ENCODE measurements at places on chromosomes 5 and 9. TPM values are rescaled to one million over a fixed set of nuclear protein-coding genes. Genes with fewer than 3 reads are reported as not detected.

- no peak for DNase-seq
These were observed 3.5 kb downstream of the SPOUT1 start for GRCh38 chr9:128825923-128826700.

The FSD1L gene
- total RNA-seq = 11.8 TPM

GRCh38 chr5:419970-420369 is 23.0 kb upstream of the EXOC3 start:
- no peak for DNase-seq

The LEAP2 gene
- total RNA-seq = 5.3 TPM

GRCh38 chr9:107739601-107740082 is 250.1 kb upstream of the KLF4 start:
- peak; percentile 45 for DNase-seq

GRCh38 chr5:83586874-83587776 is 115.6 kb downstream of the VCAN start:
- no peak for DNase-seq

The PTGS1 gene
- total RNA-seq = 22.9 TPM

DNA sequence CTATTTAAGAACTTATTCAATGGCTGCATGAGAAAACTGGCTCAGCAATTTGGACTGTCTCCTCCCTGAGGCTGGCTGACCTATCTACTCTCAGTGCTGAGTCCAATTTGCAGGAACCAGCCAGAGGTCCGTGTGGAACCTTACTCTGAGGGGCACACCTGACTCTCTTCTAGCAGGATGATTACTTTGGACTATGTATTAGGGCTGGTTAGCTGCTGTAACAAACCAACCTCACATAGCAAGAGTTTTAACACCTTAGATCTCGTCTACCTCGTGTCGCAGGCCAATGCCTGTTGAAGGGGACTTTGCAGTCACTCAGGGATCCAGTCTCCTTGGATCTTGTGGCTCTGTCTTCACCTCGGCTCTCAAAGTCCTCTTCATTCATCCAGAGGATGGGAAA is 3.4 kb upstream of the FAM193B start:
- no peak for DNase-seq

The PDE8B gene
- 5.8 TPM for total RNA-seq

The HDHD3 gene
- 12.5 TPM for total RNA-seq

DNA sequence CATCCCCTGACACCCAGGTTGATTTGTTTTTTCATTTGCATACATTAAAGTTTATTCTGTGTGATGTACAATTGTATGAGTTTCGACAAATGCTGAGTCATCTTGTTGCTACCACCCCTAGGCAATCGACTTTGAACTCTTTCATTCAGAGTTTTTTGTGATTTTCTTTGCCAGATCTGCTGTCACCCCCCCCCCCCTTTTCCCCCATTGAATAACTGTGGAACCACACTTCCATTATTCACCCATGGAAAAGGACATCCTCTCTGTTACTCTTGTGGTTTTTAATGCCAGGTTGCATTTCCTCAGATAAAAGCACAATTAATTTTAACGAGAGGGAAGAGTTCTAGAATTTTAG is 13.7 kb upstream of the FAM120AOS start:
- no peak for DNase-seq

DNA sequence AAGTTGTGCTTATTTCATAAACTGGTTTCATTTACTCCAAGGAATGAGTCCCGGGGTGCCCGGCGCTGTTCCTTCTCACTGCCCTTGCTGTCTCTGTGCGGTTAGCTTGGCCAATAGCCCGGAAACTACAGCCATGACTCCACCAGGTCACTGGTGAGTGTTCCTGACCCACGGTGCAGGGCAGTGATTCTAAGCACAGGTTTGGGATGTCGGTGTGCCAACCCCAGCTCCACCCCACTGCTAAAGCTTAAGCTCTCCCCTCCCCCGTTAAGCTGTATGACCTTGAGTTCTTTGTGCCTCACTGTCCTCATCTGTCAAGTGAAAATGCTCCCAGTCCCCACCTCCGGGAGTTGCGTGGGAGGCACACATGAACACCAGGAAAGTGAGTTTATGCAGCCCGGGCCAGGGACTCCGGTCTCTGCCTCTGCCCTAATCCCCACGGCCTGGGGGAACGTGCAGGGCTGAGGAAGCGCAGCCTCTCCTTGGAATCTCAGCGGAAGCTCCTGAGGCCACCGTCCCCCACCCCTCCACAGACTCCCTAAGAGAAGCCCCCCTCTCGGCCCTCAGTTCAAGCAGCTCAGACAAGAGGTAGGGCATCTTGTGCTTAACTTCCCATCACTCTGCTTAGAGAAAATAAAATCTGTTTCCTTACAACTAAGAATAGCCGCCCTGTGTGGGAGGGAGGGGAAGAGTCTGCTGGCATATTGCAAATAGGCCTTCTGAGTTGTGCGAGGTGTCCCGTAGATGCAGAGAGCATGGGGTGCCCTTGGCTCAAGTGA is 92.0 kb upstream of the RAI14 start:
- DNase-seq = peak; percentile 41

DNA sequence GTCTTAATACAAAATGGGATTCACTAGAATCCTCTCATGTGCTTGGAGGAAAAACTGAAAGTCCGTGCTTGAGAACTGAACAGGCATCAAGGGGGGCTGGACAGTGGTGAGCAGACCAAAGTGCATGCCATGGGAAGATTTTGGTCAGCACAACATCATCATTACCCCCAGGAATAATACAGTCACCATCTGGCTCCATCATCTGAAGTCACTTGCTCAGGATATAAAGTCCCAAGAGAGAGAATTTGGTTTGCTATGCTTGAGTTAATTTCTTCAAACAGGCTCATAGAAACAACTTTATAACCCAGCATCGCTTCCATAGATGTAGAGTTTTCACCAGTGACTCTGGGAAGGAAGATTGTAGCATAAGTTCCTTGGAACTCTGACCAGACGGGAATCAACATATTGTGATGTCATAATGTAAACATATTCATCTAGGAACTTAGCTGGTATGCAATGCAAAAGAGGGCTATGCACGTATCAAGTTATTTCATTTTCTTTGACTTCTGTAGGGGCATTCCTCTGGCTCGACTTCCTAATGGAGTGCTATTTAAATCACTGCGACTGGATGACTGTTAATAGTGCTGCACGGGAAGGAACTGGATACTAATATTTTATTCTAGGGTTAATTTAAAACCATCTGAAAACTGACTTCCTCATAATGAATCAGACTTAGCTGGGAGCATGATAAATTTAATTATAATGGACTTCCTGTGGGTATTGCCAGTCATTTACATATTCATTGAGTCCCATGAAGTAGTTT is 145.2 kb downstream of the MTRR start:
- peak; percentile 6 for DNase-seq

DNA sequence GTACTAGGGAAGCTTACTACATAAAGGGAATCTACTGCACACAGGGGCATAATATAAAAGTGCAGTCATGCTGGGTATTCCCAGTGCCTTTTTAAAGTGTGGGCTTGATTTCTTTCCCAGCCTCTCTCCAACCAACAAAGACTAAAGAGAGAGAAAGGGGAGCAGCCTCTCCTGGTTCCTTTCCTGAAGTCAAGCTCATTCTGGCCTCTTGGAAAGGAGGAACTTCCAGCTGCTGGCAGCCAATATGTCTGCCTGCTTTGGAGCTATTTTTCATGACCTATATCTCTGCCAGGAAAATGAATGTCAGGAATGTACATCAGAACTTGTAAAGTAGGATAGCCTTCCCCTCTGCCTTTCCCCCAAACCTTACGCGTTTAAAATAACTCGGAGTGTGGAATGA is 57.1 kb downstream of the RAB3C start:
- no peak for DNase-seq

- peak; percentile 96 for DNase-seq
These were observed 211.5 kb downstream of the GAPVD1 start for GRCh38 chr9:125472926-125473701.

- DNase-seq = peak; percentile 69
These were observed 20.4 kb downstream of the GNPDA1 start for GRCh38 chr5:141992349-141992963.

The ASPN gene
- total RNA-seq = 132 TPM

The LHX3 gene
- 0.24 TPM for total RNA-seq

DNA sequence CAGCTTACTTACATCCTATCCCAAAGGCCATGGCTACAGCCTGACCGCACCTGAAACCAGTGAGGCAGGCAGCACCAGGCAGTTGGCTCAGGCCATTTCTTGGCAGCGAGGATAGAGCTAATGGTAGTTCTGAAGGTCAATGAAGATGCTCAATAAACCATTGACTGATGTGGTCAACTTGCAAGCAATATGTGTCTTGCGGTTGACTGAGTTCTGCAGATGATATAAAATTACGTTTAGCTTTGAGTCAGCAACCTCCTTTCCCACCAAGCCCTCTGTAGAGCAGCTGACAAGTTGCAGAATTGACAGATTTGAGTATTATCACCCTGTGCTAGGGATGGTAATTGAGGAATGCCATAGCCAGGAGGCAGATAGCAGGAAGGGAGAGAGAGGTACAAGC is 189.0 kb upstream of the PUM3 start:
- no peak for DNase-seq

The LURAP1L gene
- 30.8 TPM for total RNA-seq

GRCh38 chr9:137606005-137606621 is 627 bp downstream of the ARRDC1 start:
- no peak for DNase-seq

- DNase-seq = peak; percentile 30
These were observed 918.6 kb upstream of the DMAC1 start for GRCh38 chr9:8718121-8718725.

DNA sequence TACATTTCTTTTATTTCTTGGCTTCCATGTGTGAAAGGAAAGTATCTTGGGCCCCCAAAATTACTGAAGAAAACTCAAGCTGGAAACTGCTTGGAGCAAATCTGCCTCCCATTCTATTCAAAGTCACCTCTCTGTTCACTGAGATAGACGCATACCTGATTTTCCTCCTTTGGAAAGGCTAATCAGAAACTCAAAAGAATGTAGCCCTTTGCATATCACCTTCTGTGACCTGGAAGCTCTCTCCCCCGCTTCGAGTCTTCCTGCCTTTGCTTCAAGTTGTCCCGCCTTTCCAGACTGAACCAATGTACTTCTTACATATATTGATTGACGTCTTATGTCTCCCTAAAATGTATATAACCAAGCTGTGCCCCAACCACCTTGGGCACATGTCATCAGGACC is 5.0 kb upstream of the RXFP3 start:
- DNase-seq = no peak

DNA sequence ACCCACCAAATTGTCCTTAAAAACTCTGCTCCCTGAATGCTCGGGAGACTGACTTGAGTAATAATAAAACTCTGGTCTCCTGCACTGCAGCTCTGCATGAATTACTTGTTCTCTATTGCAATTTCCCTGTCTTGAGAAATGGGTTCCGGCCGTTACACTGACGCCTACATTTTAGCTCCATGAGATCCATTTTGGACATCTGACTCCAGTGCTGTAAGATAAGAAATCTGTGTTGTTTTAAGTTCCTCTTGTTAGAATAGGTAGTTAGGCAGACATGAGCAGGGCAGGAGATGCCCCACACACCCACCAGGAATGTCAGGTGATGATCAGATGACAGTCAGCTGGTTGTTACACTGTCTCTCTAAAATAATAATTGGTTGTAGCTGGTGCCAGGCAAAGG is 125.8 kb upstream of the SHB start:
- no peak for DNase-seq

- peak; percentile 86 for DNase-seq
These were observed 139.4 kb upstream of the LMX1B start for GRCh38 chr9:126474206-126474765.

The SLC6A18 gene
- not detected for total RNA-seq

The FOXD4L4 gene
- 1.9 TPM for total RNA-seq

The LPCAT1 gene
- 46.0 TPM for total RNA-seq

- no peak for DNase-seq
These were observed 463.5 kb downstream of the RASEF start for GRCh38 chr9:82599336-82599949.

GRCh38 chr9:17793713-17794622 is 215.1 kb downstream of the SH3GL2 start:
- no peak for DNase-seq

DNA sequence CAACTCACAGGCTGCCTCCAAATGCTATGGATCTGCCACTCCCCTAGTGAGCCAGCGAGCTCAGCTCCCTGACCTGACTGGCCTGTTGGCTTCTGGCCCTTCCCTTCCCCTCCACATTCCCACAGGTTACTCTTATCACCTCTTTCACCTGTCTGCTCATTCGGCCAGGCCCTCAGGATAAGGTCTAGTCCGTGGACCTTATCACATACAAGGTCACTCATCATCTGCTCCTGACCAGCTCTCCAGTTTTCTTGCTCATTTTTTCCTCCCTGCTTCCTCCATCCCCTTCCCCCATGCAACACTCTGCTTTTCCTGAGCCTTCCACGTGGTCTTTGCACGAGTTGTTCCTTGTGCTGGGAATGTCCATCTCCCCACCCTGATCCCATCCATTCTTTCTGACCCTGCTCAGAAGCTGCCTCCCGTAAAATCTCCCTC is 25.9 kb upstream of the NDST1 start:
- DNase-seq = no peak

DNA sequence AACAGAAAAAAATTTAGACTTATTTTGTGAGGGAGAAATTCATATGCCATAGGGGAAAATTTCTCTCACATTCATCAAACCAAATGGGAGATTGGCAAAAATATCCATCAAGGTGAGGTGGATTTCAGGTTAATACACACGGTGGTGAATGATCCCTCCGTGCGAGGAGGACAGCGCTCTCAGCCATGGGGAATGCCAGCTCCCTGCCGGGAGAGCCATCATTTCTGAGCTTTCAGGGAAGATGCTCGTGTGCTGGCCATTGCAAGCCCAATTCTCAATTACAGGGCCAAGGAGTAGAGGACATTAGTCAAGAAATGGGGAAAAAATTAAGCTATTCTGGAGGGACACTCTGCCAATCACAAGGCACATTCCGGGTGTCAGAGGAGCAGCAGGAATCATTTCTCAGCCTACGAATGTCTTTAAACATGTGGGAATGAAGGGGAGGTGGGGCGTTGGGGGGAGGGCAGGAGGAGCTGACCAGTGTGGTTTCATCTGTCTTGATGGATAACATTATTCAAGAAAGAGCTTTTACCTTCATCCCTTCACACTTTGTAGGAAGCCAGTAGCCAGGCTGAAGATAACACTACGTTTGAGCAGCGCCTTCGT is 165.5 kb downstream of the DAB2IP start:
- DNase-seq = no peak

GRCh38 chr9:109401169-109401989 is 80.5 kb upstream of the EPB41L4B start:
- DNase-seq = peak; percentile 42

The SPATA31E1 gene
- total RNA-seq = 2.9 TPM

GRCh38 chr5:136001466-136001981 is 27.3 kb upstream of the TGFBI start:
- DNase-seq = no peak

- DNase-seq = no peak
These were observed 37.6 kb downstream of the SYK start for GRCh38 chr9:90839183-90839728.

DNA sequence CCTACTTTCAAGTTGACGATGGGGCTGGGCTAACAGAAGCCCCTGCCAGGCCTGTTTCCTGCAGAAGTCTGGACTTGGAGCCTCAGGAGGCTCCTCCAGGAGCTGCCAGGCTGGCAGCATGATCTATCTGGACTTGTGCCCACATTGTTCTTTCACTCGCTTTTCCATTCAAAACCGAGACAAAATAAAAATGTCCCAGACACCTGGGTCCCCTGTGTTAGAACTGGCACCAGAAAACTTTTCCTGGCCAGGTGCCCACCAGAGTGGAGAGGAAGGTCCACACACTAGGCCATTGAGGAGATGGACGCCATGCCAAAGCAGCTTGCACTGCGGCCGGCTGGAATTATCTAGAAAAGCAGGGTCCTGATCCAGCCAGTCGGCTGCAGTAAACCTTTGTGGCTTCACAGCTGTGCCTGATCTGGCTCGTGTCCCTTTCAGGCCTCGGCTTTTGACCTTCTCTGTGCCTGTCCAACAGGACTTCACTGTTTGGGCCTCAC is 78.2 kb downstream of the GCNT1 start:
- DNase-seq = no peak

The ZDHHC21 gene
- total RNA-seq = 25.3 TPM

Data from umbilical cord (tissue), 2 donors.